Adrenal gland (tissue), 19 donors: ENCODE measurements at places on chromosomes 3 and 15. TPM values are rescaled to one million over a fixed set of nuclear protein-coding genes. Genes with fewer than 3 reads are reported as not detected.

The MITF gene
- 23.4 TPM for total RNA-seq

DNA sequence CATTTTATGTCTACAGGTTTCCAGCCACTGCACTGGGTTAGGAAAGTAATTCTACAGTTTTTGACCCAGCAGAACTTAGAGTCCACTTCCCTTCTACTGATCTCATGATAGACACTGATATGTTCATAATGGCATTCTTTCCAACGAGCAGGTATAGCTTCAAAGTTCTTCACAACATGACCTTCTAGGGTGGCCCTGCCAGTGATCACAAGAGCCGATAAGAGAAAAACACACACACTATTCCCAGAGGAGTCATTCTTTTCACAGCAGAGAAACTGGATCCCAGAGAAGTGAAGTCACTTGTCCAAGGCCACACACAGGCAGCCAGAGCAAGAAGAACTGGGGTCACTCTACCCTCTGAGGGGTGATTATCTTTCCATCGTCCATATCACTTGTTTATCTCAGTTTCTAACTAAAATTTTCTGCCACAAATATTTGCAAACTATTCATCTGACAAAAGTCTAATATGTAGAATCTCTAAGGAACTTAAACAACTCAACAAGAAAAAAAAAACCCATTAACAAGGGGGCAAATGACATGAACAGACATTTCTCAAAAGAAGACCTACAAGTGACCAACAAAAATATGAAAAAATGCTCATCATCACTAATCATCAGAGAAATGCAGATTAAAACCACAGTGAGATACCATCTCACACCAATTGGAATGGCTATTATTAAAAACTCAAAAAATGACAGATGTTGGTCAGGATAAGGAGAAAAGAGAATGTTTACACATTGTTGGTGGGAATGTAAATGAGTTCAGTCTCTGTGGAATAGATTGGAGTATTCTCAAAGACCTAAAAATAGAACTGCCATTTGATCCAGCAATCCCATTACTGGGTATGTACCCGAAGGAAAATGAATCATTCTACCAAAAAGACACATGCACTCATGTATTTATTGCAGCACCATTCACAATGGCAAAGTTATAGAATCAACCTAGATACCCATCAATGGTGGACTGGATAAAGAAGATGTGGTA is 31.5 kb downstream of the SPTSSB start:
- H3K4me1 ChIP-seq = no peaks in the 10 kb centered on the region
- no peak overlapping the region for H3K27ac ChIP-seq
- no peak overlapping the region for H3K4me3 ChIP-seq
- no peaks in the 10 kb centered on the region for H3K36me3 ChIP-seq

DNA sequence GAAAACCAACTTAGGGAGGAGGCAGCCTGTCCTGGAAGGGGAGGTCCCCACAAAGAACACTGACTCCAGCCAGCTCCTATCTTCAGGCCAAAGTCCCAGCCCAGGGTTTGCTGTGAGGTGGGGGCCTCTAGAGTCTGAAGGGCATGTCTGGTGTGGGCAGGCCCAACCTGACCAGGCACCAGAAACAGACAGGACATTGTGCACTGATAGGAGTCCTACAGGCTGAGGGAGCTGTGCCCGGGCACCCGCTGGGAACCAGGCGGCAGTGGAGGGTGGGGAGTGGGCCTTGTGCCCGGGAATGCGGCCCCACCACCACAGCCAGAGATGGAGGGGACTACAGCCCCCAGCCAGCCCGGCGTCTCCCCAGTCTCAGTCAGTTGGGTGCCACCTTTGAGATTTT is 161.4 kb downstream of the WNT7A start:
- no peaks in the 10 kb centered on the region for H3K36me3 ChIP-seq
- H3K27me3 ChIP-seq = no peaks in the 10 kb centered on the region
- H3K27ac ChIP-seq = no peak overlapping the region
- no peak for DNase-seq

The SAMD7 gene
- total RNA-seq = not detected

The GOLGA8M gene
- not detected for total RNA-seq

- no peak for DNase-seq
- H3K4me1 ChIP-seq = no peaks in the 10 kb centered on the region
- H3K27ac ChIP-seq = no peak overlapping the region
- no peak overlapping the region for H3K4me3 ChIP-seq
- no peaks in the 10 kb centered on the region for H3K27me3 ChIP-seq
These were observed 17.1 kb upstream of the VILL start for GRCh38 chr3:37973246-37974054.

DNA sequence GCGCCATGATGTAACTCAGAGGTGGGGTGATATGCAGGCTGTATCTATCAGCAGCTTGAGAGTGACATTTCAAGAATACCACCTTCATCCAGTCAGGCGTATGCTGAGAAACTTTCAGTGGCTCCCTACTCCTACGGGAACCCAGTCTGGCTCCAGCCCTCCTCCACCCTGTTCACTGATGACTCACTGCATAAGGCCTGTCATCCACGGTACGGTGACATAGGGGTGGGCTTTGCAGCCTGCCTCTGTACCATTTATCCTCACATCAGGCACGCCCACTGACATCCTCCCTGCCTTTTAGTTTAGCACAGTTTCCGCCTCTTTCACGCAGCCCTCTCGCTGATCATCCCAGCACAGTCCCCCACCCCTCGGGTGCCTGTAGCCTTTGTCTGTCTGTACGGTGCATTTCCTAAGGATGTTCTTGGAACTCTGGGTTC is 11.7 kb downstream of the PXYLP1 start:
- no peak for DNase-seq
- no peaks in the 10 kb centered on the region for H3K27me3 ChIP-seq
- H3K27ac ChIP-seq = no peak overlapping the region

The FAM81A gene
- total RNA-seq = 0.08 TPM

The FOXB1 gene
- not detected for total RNA-seq

The IQCH gene
- total RNA-seq = 2.0 TPM

The SERPINI2 gene
- total RNA-seq = not detected
